NCI-H460 (cell line): ENCODE measurements at places on chromosomes 4 and X. TPM values are rescaled to one million over a fixed set of nuclear protein-coding genes. Genes with fewer than 3 reads are reported as not detected.

GRCh38 chr4:17475481-17475880 lies 36.4 kb downstream of the QDPR start:
- no peak for DNase-seq

GRCh38 chr4:169567916-169568315 lies 44.5 kb downstream of the NEK1 start:
- DNase-seq = no peak

Gene GAK
- 64.4 and 67.2 TPM in 2 replicates for total RNA-seq

Gene PGAM4
- total RNA-seq = 0.22 TPM in 1 of 2 replicates, not detected in the other

- no peak for DNase-seq
These were observed 358.1 kb upstream of the NDST3 start for GRCh38 chr4:117676153-117676552.

Gene DRP2
- total RNA-seq = 0.35 and 0.40 TPM in 2 replicates

- DNase-seq = no peak
These were observed 797 bp downstream of the PKD2 start for GRCh38 chr4:88008122-88008742.
